ENCODE measurements at places on chromosomes 11 and 22.

DNA sequence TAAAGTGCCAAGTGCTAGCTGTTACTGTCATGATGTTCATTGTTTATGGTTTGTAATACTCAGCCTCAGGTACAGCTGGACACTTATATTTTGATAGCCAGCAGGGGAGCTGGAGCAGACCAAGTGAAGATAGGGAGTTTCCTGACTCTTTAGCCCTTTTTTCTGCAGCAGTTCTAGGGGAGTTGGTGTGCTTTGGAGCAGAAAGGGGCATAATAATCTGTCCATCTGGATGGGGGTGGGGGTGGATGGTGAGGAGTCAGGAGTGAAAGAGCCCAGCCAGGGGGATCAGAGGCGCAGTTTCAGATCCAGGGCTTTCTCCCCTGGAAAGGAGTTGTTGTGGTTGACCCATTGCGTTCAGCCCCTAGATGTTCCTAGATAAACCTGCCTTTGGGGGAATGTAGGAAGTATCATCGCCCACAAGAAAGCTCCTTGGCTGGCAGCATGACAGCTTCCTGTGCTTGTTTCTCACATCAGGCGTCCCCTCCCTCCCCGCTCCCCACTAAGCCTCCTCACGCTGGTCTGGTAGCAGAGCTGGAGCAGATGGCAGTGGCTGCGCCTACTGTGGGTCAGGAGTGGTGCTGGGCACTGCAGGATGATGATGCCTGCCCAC, 41.9 kb downstream of the MED15 start:
- no peak for DNase-seq

- no peak for DNase-seq
These were observed 11.6 kb downstream of the SCGB1A1 start for GRCh38 chr11:62430425-62430824.

DNA sequence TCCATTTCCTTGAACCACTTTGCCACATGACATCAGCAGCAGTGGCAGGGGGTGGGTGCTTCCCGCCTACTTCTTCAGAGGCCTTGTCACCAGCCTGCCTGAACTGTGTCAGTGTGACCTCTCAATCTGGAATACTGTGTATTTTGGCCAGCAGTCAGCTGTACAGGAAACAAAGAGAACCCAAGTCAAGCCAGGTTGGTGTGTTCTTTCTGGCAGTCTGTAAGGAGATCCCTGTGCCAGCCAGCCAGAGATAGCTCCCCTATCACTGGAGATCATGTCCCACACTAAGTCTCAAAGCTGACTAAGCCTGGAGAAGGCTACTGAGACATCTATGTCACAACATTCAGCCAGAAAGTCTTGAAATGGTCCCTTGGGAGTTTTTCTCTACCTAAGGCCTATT, 142.1 kb downstream of the TRPC6 start:
- DNase-seq = no peak

DNA sequence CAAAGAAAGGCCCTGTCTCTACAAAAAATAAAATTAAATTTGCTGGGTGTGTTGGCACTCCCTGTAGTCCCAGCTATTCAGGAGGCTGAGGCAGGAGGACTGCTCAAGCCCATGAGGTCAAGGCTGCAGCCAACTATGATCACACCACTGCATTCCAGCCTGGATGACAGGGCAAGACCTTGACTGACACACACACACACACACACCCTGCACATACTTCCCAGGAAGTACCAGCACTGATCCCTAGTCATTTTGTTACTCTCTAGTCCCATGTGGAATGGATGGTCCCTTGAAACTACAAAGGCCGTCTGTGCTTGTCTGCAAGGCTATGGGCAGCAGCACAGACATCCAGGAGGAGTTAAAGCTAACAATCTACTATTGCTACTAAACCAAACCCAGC, 59.7 kb upstream of the CYP2D6 start:
- DNase-seq = no peak

GRCh38 chr22:27987557-27987956, 68.5 kb upstream of the PITPNB start:
- DNase-seq = no peak

DNA sequence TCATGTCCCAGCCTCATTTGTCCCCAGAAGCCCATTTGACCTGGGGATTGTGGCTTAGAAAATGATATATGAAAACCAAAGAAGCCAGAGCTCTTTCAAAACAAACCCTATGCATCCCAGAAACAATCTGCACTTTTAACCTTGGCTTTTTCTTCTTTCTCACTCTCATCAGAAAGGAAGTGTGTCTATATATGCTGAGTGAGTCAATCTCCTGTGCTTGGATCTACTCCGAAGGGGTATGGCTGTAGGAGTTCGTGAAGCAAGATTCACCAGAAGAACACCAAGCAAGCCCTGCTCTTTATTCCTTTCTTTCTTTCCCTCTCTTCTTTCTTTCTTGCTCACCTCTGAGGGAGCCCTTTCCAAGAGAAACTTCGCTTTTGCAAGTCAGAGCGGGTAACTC, 636 bp downstream of the PAMR1 start:
- no peak for DNase-seq

DNA sequence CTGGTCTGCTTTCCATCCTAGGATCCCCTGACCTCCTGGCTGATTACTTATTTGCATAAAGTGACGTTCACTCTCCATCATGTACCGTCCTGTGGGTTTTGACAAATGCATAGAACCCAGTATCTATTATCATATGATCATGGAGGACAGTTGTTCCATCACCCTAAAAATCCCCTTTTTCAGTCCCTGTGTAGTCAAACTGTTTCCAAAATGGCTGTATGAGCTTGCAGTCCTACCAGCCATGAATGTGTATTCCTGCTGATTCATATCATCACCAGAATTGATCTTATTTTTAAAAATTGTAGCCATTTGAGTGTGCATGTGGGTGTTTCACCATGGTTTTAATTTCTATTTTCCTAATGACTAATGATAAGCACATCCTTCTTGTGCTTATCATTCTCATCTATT, 108.8 kb downstream of the MPPED1 start:
- DNase-seq = no peak

- no peak for DNase-seq
These were observed 143.2 kb downstream of the SBF2 start for GRCh38 chr11:10150800-10151199.

GRCh38 chr11:67252831-67253239, 13.4 kb upstream of the GRK2 start:
- DNase-seq = no peak

- no peak for DNase-seq
These were observed 110.2 kb downstream of the GRIA4 start for GRCh38 chr11:105720096-105720495.

- DNase-seq = no peak
These were observed 15.3 kb upstream of the GAB2 start for GRCh38 chr11:78432956-78433355.

- no peak for DNase-seq
These were observed 42.0 kb upstream of the FADD start for GRCh38 chr11:70161043-70161625.

GRCh38 chr11:76861490-76861953, 804 bp downstream of the ACER3 start:
- DNase-seq = no peak

DNA sequence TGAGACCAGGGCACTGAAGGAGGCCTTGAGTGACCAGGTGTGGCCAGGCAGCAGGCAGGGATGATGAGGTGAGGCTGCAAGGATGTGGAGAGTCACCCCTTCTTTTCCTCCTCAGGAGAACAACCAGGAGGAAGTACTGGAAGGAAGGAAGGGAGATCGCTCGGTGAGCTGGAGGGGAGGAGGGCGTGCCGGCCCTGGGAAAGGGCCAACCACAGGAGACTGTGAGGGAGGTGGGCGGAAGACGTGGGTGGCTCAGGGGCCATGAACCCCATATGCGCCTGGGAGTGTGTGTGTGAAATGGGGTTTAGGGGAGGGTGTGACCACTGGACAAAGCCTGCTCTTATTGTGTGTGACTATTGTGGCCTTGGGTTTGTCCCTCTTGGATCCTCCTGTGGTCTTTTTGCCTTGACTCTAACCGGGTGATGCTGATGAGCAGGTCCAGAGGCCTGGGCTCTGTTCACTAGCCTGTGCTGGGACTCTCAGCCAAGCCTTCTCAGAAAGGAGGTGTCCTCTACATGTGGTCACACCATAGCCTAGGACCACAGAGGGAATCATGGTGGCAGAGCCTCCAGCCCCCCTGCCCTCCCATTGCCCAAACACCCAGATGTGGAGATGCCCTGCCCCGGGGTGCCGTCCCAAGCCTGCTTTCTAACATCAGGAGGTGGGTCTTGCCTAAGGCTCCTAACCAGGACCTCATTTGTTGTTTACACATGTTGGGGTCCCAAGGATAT, 41.3 kb upstream of the TUB start:
- DNase-seq = no peak

DNA sequence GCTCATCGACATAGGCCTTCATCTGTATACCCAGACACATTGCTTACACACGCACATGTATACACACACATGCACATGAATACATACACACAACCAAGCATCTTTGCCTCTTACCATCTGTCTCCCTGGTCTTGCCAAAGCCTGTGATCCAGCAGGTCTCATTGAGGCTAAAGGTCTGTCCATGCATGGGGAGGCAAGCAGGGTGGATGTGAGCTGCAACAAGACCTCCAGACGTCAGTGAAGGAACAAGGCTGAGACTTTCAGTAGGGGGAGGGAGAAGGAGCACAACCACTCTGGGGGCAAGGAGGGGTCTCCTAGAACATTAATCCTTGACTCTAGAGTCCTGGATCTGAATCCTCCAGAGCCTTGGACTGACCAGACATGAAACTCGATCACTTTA, 23.7 kb downstream of the TMPRSS13 start:
- DNase-seq = no peak

DNA sequence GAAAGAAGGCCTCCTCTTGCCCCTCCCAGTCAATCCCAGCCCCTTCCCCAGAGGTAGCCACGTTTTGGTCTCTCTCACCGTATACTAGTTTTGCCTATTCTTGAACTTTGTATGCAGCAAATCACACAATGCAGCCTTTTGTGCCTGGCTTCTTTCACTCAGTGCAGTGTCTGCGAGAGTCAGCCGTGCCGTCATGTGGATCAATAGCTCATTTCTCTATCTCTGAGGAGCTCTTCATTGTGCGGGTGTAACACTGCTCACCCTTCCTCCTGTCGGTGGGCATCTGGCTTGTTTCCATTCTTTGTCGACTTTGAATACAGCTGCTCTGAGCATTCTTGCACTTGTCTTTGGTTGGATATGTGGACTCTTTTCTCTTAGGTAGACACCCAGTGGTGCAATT, 146.5 kb downstream of the CACNA1I start:
- DNase-seq = no peak

- no peak for DNase-seq
These were observed 7.0 kb upstream of the L3MBTL2 start for GRCh38 chr22:41198027-41198580.

GRCh38 chr11:44568658-44569473, 3.4 kb downstream of the CD82 start:
- peak; percentile 69 for DNase-seq

DNA sequence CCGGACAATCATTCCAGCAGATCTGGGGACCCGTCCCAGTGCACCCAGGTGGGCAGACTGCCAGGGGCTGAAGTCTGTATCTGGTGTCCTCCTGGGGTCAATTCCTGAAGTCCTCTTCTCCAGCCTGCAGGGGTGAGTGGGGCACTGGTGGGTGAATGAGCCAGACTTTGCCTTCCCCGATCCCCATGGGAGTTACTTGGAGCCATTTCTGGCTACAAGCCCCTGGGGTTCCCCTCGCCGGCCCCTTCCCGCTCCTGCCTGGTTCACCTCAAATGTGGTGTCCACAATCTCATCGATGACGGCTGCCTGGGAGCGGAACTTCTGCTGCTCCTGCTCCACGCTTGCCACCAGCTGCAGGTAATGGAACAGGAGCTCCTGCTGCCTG, 5.0 kb downstream of the CST6 start:
- no peak for DNase-seq

- no peak for DNase-seq
These were observed at the start of gene MYRF for GRCh38 chr11:61752117-61752924. MYRF (plus strand) TSS chr11:61752636; CDS start chr11:61752745, 109 bp downstream.

GRCh38 chr11:5223686-5224085, 3.2 kb downstream of the HBB start:
- DNase-seq = no peak

GRCh38 chr22:44412136-44412731, 85.8 kb downstream of the RTL6 start:
- DNase-seq = no peak

DNA sequence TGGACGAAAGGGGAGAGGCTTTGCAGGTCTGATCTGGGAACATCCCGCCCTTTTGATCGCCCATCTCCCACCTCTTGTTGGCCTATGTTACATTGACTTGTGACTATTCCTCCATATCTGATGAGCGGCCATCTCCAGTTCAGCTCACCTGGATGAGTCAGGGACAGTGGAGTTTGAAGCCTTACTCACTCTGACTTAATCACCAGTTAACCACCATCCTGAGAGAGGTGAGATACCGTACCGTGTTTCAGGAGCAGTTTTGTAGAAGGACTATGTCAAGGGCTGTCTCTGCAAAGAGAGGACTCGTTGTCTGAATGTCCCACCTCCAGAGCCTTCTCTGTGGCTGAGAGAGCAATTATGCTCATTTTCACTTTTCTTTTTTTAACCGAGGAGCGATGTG, 771.7 kb downstream of the NTM start:
- DNase-seq = no peak

DNA sequence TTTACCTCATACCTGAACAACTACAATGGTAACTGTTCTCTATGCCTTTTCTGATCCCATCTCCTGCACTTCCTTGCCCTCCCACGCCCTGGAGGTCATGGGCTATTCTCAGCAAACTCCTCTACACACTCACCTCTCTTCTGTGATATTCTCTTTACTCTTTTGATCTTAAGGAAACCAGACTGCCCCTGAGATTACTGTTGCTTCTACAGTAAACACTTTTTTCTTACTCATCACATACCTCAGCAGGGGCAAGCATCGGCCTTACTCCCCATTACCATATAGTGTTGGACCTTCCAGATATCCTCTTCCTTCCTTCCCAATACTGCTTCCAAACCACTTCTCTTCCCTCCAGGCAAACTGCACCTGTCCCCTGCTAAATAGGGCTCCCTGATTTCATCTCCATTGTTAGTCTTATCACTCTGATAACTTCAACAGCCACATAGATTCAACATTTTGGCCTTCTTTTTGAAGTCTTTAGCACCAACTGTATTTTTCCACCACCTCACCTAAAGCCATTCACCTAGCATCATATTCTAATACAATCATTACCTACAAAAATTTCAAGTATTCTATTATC, 141.2 kb downstream of the RBFOX2 start:
- DNase-seq = no peak

DNA sequence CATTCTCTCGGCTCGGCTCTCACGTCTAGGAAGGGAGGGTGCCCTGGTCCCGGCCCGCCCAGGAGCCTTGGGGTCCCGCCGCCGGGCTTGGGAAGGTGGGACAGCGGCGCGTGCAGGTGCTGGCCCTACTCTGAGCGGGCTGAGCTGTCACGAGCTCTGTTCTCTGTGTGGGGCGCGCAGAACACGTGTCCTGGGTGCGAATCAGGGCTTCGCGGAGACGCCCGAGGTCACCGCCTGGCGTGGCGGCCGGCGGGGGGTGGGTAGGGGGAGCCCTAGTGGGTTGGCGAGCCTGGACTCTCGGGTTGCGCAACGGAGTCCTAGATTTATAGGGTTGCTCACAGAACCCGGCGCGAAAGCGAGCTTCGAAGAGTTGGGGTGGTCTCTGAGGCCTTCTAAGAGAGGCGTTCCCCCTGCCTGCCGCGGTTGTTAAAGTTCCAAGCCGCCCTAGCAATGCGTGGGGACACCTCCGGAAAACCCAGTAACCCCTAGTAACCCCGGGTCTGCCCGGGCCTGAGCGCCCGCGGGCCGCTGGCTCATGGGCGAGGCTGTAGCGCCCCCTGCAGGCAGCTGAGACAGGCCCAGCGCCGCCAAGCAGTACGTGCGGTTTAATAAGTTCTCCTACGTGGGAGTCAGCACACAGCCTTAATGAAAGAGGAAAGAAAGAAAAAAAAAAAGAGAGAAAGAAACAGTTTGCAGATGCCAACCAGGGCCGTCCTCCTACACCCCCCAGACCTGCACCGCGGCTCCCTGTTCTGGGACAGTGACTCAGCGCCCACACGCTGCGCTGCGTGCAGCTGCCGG, 2.7 kb downstream of the ADM start:
- DNase-seq = peak; percentile 51
